Central memory CD8-positive, alpha-beta T cell (primary cell): ENCODE measurements at places on chromosomes 2 and 18.

- DNase-seq: no peak
Observed at GRCh38 chr2:200305797-200306195, 697 bp upstream of the SPATS2L start.

GRCh38 chr18:68234131-68234530, 480.8 kb downstream of the TMX3 start:
- DNase-seq: no peak

GRCh38 chr2:76039505-76039904, 328.8 kb upstream of the GCFC2 start:
- DNase-seq: no peak

GRCh38 chr18:54762386-54762785, 65.9 kb upstream of the RAB27B start:
- no peak for DNase-seq

GRCh38 chr18:10511236-10511635, 14.6 kb upstream of the NAPG start:
- no peak for DNase-seq

DNA sequence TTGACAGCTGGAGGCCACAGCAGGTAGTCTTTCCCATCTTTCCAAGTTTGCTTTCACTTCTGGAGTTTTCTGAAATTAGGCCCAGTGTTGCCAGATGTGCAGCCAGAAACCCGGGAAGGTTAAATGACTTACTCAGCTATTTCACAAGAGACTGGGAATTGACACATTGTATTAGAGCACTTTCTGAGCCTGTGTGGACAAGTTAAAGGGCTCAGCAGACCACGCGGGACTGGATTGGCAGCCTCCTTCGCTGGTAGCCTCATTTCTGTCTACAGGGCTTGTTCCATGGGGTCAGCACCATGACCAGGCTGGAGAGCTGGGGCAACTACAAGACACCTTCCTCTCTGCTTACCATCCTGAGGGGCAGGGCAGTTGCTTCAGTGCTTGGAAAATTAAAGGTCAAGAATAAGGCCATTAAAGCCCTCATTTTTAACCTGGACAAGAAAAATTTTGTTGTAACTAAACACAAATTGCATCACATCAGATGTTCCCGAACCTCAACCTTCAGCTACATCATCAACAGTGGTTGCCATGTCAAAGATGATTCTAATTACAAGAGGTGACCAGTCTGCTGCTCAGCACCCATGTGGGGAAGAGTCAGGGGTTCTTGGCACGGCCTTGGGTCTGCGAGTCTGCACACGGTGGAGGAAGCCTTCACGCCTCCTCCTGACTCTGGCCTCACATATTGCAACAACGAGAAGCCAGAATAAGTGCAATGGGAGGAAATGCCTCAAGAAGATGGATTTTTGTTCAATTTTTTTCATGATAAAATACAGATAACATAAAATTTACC, 279.5 kb upstream of the RAB6C start:
- no peak for DNase-seq

DNA sequence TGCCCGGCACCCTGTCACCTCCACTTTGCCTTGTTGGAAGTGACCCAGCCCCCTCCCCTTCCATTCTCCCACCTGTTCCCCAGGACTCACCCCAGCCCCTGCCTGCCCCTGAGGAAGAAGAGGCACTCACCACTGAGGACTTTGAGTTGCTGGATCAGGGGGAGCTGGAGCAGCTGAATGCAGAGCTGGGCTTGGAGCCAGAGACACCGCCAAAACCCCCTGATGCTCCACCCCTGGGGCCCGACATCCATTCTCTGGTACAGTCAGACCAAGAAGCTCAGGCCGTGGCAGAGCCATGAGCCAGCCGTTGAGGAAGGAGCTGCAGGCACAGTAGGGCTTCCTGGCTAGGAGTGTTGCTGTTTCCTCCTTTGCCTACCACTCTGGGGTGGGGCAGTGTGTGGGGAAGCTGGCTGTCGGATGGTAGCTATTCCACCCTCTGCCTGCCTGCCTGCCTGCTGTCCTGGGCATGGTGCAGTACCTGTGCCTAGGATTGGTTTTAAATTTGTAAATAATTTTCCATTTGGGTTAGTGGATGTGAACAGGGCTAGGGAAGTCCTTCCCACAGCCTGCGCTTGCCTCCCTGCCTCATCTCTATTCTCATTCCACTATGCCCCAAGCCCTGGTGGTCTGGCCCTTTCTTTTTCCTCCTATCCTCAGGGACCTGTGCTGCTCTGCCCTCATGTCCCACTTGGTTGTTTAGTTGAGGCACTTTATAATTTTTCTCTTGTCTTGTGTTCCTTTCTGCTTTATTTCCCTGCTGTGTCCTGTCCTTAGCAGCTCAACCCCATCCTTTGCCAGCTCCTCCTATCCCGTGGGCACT, 4.5 kb downstream of the RETREG2 start:
- no peak for DNase-seq

DNA sequence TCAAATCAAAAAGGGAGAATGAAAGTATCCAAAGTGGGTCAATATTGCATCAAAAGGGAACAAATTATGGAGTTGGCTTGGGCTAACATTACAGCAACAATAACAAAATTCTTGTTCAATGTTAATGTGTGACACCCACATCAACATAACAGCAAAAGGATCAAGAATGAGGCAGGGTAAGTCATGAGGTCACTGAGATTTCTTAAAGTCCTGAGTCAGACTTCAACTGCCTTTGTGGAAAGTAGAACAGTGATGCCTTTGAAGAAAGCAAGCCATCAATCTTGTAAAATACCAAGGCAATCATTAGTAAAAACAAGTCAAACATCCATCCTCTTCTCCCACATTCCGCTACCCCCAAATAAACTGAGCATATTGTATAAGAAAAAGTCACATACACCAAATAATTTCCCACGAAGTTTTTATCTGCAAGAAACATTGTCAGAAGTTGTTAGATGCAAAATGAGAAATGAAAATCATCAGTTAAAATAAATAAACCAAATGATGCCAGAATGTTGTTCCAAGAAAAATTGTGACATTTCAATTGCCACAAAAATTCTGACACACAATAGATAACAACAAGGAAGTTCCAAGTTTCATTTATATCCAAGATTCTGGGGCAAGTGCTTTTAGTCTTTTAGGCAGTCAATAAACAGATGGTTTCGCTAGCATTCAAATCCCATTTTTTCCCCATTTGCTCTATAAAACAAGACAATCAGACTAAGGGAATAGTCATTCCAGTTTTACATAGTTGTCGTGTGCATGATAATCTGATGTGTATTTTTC, 216.1 kb upstream of the SETBP1 start:
- no peak for DNase-seq

- no peak for DNase-seq
Observed at GRCh38 chr2:34098256-34098655, 499.2 kb upstream of the FAM98A start.

- no peak for DNase-seq
Observed at GRCh38 chr2:146661473-146662096, 1183.2 kb upstream of the ACVR2A start.

DNA sequence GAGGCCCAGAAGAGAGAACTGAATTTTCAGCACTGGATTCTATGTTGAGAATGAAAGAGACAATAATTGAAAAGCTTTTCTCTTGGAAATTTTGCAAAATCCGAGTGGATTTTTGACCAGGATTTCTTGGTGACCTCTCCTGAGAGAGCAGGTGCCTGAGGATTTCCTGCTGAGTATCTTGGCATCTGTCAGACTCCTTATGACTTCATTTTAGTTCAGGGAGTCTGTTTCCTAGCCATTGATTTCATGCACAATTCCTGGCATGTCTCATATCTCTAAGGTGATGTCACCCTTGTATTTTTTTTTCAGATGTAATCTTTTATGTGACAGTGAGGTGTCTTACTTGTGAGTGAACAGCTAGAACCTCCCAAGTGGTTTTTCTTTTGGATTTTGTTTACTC, 195.9 kb downstream of the NEDD4L start:
- DNase-seq: no peak

DNA sequence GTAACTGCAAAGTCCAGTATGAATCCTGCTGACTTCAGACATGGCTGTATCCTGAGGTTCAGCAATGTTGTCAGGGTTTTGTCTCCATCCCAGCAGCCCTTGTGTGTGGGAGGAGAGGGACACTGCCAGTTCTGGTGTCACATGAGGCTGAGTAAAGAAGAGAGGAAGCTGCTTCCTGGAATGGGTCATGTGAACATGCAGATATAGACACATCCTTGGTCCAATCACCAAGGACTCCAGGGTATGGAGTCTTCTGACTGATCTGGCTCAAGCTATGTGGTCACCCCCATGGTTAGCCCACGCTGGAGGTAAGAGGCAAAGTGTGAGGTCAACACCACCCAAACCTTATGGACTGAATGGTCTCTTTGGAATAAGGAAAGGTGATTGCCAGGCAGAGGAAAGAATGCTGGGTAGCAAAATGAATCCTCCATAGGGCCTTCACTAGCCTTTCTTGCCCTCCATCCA, 134.4 kb upstream of the SLC1A4 start:
- no peak for DNase-seq

GRCh38 chr2:134677856-134678756, 40.7 kb downstream of the TMEM163 start:
- no peak for DNase-seq

DNA sequence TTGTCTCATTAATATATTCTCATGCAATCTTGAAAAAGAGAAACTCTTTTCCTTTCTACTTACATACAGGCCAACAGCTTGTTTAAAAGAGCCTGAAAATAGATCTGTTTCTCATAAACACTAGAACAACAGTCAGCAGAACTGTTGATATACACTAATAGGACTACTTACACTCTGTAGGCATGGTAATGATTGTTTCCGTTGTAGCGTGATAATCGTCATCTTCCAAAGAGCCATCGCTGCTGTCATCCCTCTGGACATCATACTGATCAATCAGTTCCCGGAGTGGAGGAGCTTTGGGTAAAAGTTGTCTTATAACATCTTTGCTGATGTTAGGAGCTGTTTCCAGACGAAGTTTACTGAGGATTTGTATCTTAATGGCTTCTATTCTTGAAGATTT, 476 bp downstream of the MSTN start:
- DNase-seq: no peak

GRCh38 chr2:70009762-70010575, 48.5 kb upstream of the ASPRV1 start:
- DNase-seq: no peak

DNA sequence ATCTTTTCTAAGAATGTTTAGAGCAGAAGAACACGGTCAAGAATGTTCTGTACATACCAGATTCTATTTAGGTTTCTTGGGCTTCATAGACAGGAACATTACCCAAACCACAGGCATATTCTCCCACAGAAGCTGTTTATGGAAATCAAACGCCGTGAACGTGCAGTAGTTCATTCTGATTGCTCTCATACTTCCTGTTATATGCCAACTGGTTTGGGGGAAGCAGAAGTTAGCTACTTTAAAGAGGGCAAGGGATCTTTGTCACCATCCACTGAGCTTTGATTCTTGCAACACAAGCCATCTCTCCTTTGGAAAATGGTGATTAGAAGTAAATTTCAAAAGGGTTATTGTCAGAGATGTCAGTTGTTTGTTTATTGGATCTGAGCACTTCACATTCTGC, 182.2 kb upstream of the NRP2 start:
- no peak for DNase-seq

- DNase-seq: no peak
Observed at GRCh38 chr2:3236300-3237045, 141.1 kb downstream of the EIPR1 start.

GRCh38 chr2:233343171-233343705, 11.1 kb upstream of the DGKD start:
- DNase-seq: no peak

GRCh38 chr2:160674146-160674750, 180.6 kb upstream of the RBMS1 start:
- DNase-seq: no peak

DNA sequence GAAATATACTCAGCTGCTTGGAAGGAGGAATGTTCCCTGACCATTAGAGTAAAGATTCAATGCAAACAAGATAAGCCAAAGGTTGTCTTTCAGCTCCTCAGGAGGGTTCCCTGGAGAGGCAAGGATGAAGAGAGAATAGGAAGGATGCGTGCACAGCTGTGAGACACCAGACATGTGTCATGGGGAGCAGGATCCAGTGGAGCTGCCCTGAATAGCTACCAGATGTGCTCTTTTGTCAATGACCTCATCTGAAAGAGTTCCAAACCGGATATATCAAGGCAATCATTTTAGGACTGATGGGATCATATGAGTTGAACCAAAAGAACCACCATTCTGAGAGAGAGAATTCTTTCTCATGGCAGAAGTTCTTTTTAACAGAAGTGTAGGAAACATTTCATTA, 490.6 kb downstream of the IRS1 start:
- DNase-seq: no peak

DNA sequence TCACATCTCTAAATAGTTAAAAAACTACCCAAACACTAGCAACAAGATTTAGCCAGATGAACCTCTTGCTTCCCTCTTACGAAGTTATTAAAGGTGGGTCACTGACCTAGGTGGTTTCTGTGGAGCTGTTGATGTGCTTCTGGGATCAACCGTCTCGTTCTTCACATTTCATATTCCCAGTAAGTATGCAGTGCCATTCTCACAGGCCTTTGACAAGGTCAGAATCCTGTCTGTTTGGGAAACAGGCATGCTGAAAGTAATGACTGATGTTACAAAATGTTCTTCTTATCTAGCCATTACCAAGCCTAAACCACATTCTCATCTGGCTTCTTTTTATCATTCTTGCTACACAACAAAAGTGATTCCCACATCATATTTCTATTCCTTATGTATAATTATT, 70.3 kb downstream of the WDR7 start:
- no peak for DNase-seq

DNA sequence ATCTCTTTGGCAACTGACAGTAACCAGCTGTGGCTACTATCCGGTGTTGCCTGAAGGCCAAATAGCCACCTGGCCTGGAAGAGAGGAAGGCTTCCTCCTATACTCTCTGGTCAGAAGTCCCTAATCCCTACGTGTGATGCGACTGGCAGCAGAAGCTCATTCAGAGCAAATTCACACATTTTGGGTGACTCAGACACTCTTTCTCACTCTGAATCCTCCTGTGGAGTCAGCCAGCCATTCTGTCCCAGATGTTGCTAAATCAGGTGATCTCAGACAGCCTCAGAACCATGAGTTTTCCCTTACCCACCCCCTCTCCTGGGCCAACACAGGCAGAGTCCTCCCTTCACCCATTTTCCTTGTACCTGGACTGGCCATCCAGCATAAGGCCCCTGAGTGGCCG, 34.7 kb downstream of the CFAP53 start:
- DNase-seq: no peak

- DNase-seq: no peak
Observed at GRCh38 chr2:73969356-73969755, 15.4 kb upstream of the TET3 start.

DNA sequence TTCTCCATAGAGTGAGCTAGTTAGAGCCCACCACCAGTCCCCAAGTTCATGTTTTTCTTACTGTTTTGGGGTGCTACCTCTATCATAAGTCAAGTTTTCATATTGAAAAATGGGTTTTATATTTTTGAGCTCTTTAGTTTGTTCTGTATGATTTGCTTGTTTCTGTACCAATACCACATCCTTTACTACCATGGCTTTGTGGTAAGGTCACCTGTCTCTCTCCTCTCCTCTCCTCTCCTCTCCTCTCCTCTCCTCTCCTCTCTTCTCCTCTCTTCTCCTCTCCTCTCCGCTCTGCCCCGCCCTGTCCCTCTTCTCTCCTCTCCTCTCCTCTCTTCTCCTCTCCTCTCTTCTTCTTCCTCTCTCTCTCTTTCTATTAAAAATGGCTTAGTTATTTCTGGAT, 22.1 kb upstream of the LBH start:
- no peak for DNase-seq
